NCI-H774 (cell line): ENCODE measurements at places on chromosomes 12 and 14.

DNA sequence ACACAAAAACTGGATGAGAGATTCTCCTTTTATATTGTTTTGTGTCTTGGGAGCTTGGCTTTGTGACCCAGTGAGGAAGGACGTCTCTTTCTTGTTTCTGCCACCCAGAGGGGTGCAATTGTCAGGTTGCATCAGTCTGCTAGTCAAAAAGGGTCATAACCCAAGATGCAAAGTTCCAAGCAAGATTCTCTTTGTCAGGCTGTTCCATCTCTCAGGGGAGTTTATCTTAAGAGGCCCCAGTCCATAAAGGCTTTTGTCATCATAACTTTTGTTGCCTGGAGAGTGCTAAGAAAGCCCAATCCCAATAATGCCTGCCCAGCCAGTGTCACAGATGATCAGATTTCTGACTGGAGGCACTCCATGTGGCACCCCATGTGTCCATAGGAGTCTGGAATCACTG lies 444.9 kb downstream of the TRHDE start:
- DNase-seq = no peak

DNA sequence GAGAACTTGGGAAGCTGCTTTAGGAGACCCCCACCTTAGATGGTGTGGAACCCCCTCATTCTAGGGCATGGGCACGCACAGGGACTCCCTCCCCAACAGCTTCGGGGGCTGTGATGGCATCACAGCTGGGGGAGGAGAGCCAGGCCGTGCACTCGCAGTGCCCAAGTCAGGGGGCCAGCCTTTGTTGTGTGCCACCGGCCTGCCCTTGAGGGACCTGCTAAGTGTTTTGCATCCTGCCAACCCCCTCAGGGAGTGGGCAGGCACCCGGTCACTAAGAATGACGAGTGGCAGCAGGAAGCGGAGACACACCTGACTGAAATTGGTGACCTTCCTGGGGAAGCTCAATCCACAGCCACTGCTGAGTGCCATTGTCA lies 334.9 kb upstream of the SFSWAP start:
- no peak for DNase-seq

DNA sequence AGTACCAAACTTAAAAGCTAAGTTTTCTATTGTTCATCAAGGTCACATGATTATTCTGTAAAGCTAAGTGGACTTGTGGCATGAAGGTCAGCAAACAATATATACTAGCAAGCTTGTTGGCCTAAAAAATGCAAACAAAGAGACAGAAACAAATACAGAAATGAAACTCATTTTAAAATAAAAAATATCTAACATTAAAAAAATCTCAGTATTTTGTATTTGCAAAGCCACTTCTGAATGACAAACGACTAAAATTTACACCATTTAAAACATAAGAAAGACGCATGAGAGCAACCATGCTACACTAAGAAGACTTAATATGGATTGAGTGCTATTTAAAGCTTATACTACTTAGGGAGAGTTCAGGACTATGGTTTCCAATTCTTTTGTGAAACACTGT lies 72.8 kb upstream of the BBS10 start:
- DNase-seq = no peak

GRCh38 chr12:57099766-57100165 lies 10.9 kb downstream of the NAB2 start:
- DNase-seq = no peak

DNA sequence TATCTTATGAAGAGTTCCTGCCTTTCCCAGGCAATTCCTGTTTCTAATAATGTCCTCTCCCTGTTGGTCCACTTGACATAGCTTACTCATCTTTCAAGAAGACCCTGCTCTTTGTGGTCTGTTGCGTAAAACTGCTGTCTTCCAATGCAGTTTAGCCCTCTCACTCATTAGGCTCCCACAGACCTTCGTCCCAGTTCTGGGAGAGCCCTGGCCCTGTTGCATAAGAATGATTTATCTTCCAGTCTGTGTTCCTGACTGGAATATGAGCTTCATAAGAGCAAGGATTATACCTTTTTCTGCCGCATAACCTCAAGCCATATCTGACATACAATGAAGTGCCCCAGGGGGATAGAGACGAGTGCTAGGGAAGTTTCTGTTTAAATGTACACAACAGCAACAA lies 365.9 kb upstream of the NOVA1 start:
- DNase-seq = no peak

GRCh38 chr14:49582113-49582977 lies 3.8 kb downstream of the RPS29 start:
- no peak for DNase-seq

GRCh38 chr12:50078281-50078680 lies 6.9 kb upstream of the SMARCD1 start:
- no peak for DNase-seq

DNA sequence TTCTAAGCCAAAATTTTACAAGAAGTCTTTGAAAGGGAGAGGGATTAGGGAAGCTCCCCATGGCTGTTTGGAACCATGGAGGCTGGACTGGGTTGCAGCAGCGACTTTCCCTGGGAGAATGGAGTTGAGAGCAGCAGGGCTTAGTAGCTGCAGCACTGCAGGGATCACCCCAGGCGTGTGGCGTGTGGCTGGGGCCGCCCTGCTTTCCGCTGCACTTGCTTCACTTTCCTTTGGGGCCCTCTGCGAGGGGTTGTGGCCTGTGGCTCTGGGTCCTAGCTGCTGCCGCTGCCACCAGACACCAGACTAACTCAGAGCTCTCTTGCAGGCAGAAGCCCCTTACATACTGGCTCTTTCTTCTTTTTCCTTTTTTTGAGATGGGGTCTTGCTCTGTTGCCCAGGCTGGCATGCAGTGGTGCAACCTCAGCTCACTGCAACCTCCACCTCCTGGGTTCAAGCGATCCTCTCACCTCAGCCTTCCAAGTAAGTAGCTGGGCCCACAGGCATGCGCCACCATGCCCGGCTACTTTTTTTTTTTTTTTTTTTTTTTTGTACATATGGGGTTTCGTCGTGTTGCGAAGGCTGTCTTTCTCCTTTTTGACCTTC lies 25.4 kb downstream of the CCDC62 start:
- no peak for DNase-seq

GRCh38 chr12:57089271-57090245 lies 644 bp downstream of the NAB2 start:
- DNase-seq = no peak

GRCh38 chr14:65993996-65994395 lies 492.2 kb upstream of the CCDC196 start:
- DNase-seq = no peak

GRCh38 chr14:24941719-24942118 lies 108.2 kb downstream of the STXBP6 start:
- peak; percentile 77 for DNase-seq

- no peak for DNase-seq
These were observed 43.3 kb upstream of the PPP1CC start for GRCh38 chr12:110786012-110786411.

DNA sequence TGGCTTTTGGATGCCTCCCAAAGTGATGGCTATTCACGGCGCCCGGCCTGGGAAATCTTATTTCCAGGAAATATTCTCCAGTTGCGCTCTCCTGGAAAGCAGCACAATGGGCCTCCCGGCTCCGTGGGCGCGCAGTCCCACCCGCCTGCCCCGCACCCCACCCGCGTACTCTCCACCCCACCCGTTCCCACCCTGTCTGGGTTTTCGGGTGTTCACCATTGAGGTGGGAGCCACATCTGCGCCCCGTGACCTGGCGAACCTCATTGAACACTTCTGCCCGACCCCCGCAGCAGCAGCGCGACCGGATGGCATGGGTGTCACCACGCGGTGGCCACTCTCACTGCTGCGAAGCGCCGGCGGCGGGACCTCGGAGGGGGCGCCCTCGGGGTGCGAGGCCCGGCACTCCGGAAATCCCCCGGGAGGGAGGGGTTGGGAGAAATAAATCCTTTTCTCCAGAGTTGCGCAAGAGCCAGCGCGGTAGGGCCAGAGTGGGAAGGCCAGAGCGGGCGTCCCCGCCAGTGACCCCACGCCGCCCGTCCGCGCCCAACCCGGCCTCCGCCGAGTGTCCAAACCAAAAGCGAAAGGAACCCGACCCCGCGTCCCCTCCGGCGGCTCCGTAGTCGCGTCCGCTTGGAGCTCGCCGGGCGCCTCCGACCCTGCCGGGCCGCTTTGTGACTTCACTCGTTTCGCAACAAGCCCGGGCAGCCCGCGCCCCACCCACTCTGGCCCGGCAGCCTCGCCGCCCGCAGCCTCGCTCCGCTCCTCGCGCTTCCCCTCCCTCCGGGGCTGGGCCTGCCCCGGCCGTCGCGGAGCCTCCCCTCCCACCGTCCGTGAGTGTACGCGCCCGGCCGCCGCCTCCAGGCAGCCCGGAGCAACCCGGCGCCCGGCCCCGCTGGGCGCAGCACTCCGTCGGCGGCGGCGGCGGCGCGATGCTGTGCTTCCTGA lies at the start of gene DRAM1:
Gene DRAM1, plus strand, starts transcription at position 720 of the 945 bp plus-strand sequence. Its CDS starts 210 bp downstream, at position 930.
- peak; percentile 79 for DNase-seq

DNA sequence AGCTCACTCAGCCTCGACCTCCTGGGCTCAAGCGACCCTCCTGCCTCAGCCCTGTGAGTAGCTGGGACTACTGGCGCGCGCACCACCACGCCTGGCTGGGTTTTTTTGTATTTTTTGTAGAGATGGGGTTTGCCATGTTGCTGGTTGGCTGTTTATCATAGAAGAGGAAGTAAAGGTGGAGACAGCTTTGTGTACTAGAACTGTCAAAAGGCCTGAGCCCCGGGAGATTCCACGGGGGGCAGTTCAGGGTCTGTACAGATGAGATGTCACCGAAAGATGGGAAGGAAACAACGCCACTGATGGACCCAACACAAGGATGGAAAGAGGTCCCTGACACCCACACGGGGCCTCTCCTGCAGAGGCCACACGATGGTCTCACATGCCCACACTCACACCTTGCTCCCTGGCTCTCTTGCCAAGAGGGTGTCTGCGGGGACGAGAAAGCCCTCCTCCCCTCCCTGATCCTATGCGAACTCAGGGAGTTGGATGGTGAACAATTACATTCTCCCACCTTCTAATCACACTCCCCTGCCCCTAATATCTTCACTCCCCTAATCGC lies 66.6 kb downstream of the KDM2B start:
- DNase-seq = no peak

- DNase-seq = no peak
These were observed 6.7 kb downstream of the PAPOLA start for GRCh38 chr14:96508900-96509299.
